Activated naive CD4-positive, alpha-beta T cell (primary cell): ENCODE measurements at places on chromosomes 7 and 10.

GRCh38 chr7:43537765-43538403 lies 45.0 kb upstream of the STK17A start:
- no peak for DNase-seq

GRCh38 chr7:69419934-69420333 lies 178.3 kb upstream of the AUTS2 start:
- no peak for DNase-seq

- no peak for DNase-seq
Measured at GRCh38 chr10:16477757-16478156, 40.9 kb downstream of the PTER start.

DNA sequence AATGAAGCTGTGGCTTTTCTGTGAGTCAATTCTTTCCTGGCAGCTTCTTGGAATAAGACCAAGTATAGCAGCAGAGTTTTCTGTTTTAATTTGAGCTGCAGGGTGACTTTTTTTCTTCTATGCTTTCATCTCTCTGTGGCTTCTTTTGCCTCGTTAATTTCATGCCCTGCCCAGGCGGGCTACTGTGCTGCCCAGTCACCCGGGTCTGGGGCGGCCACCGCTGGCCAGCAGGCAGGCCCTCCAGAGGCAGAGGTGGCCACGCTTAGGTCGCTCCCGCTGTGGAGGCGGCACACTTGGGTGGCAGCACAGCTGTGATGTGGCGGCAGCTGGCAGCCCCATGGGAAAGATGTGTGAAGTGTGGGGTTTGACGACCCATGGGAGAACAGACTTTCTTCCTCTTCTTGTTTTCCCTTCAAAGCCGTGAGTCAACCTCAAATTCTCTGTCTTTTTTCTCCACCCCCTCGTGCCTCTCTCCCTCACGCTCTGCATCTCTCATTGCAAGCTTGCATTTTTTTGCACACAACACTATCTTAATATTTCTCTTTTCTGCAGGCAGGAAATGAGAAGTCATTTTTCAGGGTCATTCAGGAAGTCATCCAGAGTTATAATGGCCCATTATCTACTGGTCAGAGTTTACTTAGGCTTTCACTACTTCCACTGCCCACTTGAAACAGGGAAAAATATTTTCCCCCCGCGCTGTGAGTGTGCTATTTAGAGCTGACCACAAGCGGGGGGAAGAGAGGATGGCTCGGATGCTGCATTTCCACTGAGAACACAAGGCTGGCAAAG lies 67.8 kb downstream of the EGFR start:
- DNase-seq, result no peak

GRCh38 chr10:88810196-88810961 lies 7.8 kb downstream of the LIPM start:
- DNase-seq, result no peak

GRCh38 chr7:107581387-107582013 lies 1.5 kb downstream of the BCAP29 start:
- DNase-seq, result no peak

DNA sequence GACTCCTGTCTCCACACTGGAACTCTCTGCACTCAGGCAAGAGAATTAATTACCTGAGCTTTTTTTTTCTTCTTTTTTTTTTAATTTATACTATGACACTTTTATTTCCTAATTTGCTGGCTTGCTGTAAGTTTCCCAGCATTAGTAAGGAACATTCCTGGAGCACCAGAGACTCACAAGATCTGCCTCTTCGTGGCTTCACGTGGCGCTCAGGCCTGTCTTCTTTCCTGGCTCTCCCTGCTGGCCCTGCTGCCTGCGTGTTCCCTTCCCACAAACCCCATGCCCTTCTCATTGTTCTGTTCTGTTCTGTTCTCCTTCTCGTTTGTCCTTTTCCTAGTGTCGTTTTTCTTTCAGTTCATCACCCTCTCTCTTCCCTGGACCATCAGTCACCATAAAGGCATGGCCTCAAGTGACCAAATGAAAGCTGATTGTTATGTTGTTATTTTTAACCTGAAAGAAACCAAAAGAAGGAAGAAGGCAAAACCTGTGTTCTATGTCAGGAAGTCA lies 591.6 kb upstream of the PFKP start:
- DNase-seq, result no peak

DNA sequence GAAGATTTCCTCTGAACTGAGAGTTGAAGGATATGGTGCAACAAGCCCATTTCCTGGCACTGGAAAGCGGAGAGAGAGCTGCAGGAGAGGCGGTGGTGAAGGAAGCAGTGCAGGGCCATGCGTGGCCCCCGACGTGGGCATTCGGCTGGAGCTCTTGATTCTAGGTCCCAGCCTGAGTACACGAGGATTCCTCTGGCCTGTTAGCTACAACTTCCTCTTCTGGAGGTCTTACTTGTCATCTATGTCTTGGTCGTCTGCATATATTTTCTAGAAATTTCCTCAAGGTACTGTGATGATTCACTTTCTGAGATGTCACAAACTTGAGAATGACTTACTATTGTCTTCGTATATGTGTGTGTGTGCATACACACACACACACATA lies 59.2 kb upstream of the JAZF1 start:
- DNase-seq, result no peak

GRCh38 chr10:74677951-74678350 lies 148.4 kb upstream of the KAT6B start:
- no peak for DNase-seq

DNA sequence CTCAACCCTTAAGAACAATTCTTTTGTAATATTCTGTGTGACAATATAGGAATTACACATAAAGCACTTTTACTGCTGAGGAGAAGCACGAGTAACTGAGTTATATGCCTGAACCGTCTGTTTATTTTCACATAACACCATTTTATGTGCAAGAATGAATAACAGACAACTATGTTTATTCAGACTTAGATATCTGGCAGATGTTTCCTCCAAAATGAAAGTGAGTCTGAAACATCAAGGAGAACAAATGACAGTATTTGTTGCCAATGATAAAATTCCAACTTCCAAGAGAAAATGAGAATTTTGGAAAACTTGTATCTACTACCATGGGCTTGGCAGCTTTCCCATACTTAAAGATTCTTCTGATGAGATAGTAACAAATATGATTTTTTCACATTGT lies 51.4 kb downstream of the DNMBP start:
- no peak for DNase-seq

DNA sequence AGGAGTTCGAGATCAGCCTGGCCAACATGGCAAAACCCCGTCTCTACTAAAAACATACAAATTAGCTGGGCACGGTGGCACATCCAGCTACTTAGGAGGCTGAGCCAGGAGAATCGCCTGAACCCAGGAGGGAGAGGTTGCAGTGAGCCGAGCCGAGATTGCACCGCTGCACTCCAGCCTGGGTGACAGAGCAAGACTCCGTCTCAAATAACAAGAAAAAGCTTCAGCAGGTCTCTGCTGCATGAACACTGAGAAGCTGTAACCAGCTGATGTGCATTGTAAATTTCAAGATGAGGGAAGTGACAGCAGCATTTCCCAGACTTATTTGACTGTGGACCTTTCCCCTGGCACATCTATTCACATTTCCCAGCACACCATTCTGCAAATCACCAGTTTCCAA lies 222.0 kb downstream of the CALN1 start:
- DNase-seq, result no peak

DNA sequence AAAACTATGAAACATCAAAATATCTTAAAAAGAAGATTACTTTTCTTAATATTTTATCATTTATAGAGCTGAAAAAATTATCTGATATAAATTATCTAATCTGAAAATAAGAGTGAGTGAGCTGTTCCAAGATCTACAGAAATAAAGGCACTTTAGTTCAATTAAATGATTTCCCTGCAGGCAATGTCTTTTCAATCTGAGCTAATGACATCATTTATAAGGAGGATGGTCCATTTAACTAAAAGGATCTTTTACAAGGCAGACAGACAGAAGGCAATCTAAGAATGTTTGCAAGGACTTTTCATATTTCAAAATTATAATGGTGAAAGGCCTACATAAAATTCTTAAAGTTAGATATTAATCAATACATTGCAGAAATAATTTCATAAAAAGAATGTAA lies 71.8 kb downstream of the SKAP2 start:
- DNase-seq, result no peak

DNA sequence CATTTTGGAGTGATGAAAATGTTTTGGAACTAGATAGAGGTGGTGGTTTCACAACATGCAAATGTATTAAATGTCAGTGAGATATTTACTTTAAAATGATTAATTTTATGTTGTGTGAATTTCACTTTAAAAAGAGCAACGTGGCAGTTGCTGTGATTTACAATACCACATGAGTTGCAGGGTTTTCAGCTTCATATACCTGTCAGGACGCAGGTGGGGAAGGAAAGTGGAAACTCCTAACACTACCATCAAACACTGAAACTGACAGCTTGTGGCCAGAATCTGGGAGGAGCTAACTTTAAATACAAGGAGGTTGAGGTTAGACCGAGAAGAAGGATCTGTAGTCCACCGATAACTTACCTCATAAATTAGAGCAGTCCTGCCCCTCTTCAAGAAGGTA lies 168.9 kb upstream of the TMEM72 start:
- DNase-seq, result no peak

GRCh38 chr10:84493361-84493760 lies 165.0 kb downstream of the CCSER2 start:
- no peak for DNase-seq

GRCh38 chr7:159048656-159049055 lies 96.0 kb downstream of the VIPR2 start:
- no peak for DNase-seq

GRCh38 chr7:147611431-147611830 lies 979.1 kb upstream of the C7orf33 start:
- DNase-seq, result no peak

DNA sequence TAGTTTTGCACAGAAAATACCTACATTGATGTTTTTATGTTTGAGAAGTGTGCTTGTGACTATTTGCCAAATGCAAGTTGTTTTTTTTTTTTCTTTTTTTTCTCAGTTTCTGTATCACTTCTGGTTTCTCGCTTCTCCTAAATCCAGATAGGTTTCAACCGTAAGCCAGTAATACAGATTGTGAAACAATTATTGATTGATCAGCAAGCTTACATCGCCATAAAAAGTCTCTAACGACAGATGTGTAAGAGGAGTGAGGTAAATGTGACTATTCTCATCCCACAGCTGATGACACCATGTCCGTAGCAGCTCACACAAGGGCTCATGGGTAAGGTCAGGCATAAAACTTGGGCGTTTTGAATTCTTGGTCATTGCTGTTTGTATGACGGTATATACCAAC lies 202.8 kb upstream of the AKR1E2 start:
- DNase-seq, result no peak

GRCh38 chr10:78831461-78831860 lies 237.3 kb upstream of the ZMIZ1 start:
- DNase-seq, result no peak
